ENCODE measurements at places on chromosomes 4 and X.

GRCh38 chr4:1570291-1571164, 113.6 kb downstream of the FAM53A start:
- no peak for DNase-seq

DNA sequence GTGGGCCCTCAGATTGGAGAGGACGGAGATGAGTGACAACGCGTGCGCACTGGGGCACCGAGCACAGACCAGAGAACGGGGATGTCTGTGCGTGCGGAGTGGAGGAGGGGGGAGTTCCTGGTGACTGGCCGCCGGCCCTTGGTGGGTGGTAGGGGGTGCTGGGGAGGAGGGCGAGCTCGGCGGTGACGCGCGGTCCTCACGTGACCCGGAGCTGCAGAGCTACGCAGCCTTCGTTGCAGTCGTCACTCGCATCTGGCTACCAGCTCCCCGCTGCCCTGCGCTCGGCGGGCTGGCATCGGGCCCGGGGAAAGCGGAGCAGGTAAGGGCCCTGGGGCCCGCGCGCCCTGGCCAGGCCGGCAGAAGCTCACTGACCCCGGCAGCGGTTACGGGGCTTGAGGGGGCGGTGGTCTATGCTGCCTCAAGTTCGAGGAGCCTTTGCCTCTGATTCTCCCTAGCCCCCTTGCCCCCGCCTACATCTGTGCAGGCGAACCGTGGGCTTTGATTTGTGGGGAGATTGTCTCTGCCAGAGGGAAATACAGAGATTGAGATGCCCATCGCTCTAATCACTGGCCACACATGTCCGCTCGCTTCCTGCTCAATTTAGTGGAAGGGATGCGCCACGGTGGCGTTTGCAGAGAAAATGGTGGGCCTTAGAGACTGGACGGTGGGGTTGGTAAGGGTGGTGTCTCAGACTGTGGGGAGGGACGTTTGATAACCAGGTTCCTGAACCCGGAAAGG, at the start of gene ARMCX4:
Gene ARMCX4 (plus strand): TSS at position 245 of the 738 bp plus-strand sequence. CDS start 3,134 bp downstream, outside the sequence.
- no peak for DNase-seq

DNA sequence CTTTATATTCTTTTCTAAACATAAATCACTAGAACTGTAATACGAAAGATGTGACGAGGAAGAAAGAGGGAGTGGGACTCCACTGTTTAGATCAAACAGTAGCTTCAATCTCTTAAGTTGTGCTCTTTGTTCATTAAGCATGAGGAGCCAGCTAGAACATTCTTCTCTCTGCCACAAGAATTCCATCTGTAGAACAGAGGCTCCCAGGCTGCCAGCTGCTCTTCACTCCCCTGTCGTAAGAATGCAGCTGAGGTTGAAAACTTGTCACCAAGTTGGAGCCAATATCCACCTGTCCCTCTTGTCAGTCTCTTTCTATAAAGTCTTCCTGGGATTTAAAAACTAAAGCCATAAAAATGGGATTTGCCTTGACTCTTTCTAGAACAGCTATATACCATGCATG, 65.0 kb upstream of the SEC24B start:
- DNase-seq: no peak

GRCh38 chr4:97582890-97583289, 560.4 kb downstream of the STPG2 start:
- DNase-seq: no peak

- DNase-seq: peak; percentile 69
Measured at GRCh38 chr4:184548316-184548647, 73.9 kb upstream of the IRF2 start.

DNA sequence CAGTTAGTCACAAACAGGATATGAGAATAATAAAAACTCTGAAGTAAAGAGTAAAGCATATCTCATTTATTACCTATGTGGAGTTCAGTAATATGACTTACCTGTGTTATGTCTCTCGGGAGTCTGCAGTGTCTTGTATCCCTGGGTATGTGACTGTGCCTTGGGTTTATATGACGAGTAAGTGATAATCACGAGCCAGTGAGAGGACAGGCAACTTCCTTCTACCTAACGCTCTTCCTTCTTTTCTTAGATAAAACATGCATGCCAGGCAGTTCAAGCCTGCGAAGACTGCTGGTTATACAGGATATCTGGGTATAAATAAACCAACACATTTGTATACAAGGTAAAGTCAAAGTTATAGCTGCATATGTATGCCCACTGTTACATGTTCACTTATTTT, at the start of gene HPGDS:
Gene HPGDS (minus strand): TSS at position 143 of the 400 bp plus-strand sequence. CDS start 8,207 bp downstream, outside the sequence.
- DNase-seq: no peak

GRCh38 chr4:85127653-85128052, 161.2 kb upstream of the WDFY3 start:
- DNase-seq: peak; percentile 43

DNA sequence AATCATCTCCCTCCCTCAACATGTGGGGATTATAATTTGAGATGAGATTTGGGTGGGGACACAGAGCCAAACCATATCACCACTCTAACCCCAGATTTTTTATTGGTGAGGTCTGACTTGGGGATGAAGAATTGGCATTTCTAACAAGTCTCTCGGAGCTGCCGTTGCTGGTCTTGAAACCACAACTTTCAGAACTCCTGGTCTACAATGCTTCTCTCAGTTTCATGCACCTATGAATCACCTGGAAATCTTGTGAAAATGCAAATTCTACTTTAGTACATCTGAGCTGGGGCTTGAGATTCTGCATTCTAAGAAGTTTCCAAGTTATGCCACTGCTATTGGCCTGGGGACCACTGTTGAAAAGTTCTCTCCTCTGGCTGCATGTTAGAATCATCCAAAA, 78.6 kb downstream of the PALLD start:
- no peak for DNase-seq

DNA sequence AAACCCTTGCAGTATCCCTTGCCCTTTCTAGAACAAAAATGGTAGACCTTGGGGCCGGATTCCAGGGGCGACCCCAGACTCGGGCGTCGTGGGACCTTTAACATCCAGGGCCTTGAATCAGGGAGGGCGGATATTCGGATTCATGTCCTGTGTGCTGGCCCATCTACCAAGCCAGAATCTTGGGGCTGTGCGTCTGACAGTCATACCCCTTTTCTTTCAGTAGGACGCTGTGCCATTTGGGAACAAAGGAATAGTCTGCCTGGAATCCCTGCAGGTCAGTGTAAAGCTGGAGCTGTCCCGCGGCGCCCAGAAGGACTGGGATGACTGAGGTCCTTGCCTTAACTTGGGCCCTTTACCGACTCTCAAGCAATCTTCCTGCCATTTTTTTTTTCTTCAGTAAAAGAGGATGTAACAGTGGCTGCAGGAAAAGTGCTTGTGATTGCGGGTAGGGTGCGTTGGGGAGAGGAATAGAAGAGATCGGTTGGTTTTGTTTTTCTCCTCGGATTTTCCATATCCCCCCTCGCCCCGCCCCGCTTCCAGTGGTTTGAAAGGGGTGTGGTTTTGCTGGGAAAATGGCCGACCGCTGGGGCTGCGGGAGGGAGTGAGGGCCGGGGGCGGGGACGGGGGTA, 518 bp downstream of the ARMCX1 start:
- no peak for DNase-seq

DNA sequence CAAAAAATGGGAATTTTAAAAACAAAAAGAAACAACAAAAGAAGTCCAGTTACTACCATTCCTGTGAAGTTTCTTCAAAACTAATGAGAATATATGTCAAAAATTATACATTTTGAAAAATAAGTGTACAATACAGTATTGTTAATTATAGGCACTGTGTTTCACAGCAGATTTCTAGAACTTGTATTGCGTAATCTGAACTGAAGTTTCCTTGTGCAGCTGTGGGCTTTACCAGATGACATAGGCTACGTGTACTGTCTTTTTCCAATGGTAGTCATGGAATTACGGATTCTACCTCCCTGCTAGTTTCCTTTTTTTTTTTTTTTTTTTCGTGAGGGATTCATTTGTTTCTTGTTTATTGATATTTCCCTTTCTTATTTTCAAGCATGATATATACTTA, 113.8 kb upstream of the GABRA2 start:
- DNase-seq: peak; percentile 14

- DNase-seq: peak; percentile 55
Measured at GRCh38 chrX:13180807-13181206, 136.4 kb upstream of the FAM9C start.

DNA sequence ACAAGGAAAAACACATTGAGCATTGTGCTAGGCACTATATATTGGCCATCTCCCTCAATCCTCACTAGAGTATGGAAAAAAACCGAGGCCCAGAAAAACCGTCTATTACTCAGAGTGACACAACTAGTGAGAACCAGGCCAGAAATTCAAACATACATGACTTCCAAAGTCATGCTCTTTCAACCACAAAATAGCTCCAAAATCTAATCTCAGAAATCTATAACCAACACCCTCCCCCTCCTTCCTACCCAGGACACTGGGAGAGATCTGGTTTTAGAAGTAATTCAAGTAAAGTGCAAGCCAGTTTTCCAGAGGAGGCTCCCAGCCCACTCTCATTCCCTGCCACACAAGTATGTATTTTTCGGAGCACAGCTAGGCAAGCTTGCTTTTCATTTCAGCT, 7.6 kb downstream of the HS3ST1 start:
- DNase-seq: no peak

GRCh38 chrX:120653000-120653399, 23.1 kb upstream of the C1GALT1C1 start:
- DNase-seq: peak; percentile 2

GRCh38 chr4:181046809-181047208, 1196.4 kb upstream of the TENM3 start:
- no peak for DNase-seq

DNA sequence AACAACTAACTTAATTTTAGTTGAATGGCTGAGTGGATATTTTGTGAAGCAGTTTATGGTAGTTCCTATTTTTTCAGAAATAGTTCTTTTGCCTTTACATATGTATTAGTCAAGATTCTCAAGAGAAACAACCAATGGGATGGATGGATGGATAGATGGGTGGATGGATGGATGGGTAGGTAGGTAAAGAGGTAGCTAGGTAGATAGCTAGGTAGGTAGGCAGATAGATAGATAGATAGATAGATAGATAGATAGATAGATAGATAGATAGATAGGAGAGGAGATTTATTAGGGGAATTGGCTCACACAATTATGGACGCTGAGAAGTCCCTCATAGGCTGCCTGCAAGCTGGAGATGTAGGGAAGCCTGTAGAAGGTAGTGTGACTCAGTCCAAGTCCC, 74.0 kb upstream of the NUDT6 start:
- no peak for DNase-seq

GRCh38 chrX:63761639-63762038, 23.4 kb downstream of the ARHGEF9 start:
- no peak for DNase-seq

- no peak for DNase-seq
Measured at GRCh38 chr4:139764182-139764581, 98.6 kb downstream of the MGST2 start.

GRCh38 chr4:184529283-184529682, 54.9 kb upstream of the IRF2 start:
- DNase-seq: peak; percentile 87

GRCh38 chrX:19670321-19670750, 155.0 kb upstream of the MAP3K15 start:
- DNase-seq: no peak

- DNase-seq: no peak
Measured at GRCh38 chr4:146485968-146486367, 35.8 kb downstream of the SLC10A7 start.

GRCh38 chrX:80293354-80293753, 126.9 kb upstream of the TENT5D start:
- no peak for DNase-seq

DNA sequence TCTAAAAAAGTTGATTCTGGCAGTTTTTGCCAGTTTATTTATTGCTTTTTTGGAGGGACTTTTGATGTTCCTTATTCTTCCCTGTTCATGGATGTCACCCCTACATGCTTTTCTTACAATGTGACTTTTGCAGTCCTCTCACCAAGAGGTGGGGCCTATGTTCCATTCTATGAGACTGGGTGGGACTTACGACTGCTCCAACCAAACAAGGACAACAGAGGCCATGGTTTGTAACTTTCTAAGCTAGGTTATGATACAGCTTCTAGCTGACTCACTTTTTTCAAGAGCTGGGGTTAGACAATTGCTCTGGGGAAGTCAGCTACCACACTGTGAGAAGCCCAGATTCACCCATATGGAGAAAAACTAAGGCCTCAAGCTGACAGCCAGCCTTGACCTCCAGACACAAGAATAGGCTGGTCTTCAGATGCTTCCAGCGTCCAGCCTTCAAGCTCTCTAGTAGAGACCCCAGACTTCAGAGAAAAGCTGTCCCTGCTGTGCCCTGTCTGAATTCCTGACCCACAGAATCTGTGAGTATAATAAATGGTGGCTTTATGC, 39.5 kb downstream of the ENOPH1 start:
- peak; percentile 26 for DNase-seq

- no peak for DNase-seq
Measured at GRCh38 chr4:4667622-4668081, 125.8 kb upstream of the STX18 start.

GRCh38 chr4:165294907-165295306, 32.6 kb upstream of the MSMO1 start:
- DNase-seq: no peak

DNA sequence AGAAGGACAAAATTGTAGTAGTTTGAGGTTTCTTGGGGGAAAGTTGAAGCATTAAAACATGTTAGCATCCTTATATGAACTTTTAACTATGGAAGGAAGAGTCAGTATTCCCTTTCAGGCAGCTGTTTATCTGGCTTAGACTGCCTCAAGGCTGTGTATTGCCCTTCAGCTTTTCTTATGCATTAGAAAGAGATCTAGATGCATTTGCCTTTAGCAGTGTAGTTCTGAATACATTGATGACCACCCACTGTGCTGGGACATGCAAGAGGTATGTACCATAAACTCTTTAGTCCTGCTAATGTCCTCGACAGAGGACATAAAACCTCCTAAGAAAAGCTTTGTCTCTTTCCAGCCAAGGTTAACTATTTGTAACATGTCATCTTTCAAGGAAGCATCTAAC, 2.9 kb downstream of the FAM200B start:
- no peak for DNase-seq

DNA sequence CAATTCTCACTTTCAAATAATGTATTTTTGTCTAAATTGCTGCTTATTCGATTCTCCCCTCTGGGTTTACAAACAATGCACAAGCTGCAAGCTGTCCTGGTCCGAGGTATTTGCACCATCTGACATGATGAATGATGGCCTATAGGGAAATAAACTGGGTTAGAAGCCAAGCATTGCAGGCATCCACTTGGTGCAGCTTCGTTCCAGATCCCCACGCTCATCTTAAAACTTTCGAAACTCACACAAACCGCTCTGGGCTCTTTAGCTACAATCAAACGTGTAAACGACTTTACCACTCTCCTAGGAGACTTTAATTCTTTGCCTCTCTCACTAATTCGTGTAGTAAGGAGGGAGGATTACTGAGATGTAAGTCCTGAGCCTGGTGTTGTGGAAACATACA, 19.0 kb downstream of the PHKA2 start:
- DNase-seq: no peak

- DNase-seq: no peak
Measured at GRCh38 chr4:122861172-122861943, 34.7 kb downstream of the FGF2 start.

DNA sequence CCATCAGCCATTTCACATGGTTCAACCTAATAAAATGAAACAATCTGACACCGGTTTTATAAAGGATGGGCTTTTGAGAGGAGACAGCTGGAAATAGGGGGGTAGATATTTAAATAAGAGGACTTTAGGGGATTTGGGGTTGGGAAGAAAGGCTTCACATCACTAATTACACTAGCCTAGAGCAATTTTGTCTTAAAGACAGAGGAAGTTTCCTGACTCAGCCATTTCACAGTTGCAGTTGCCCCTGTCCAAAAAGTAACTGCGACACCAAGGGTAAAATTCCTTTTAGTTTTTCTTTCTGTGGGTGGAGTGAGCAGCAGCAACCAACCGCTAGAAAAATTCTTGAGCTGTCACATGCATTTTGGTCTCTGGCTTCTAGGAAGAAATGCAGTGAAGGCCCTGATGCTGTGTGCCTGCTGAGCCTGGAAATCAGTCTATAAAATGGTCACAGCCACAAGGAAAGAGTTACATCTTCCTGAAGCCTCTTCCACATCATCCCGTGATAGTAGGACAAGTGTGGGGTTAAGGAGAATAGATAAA, 233.6 kb downstream of the ZNF674 start:
- DNase-seq: no peak
